Testis (tissue), 5 donors: ENCODE measurements at places on chromosomes 12 and 14. TPM values are rescaled to one million over a fixed set of nuclear protein-coding genes. Genes with fewer than 3 reads are reported as not detected.

Gene CAPRIN2
- 108 TPM for total RNA-seq

Gene TCHP
- total RNA-seq, result 59.4 TPM

Gene OR2AP1
- total RNA-seq, result not detected

Gene SLCO1B3
- 1.7 TPM for total RNA-seq

Gene COCH
- total RNA-seq, result 2.2 TPM

Gene CLEC6A
- total RNA-seq, result not detected
